ENCODE measurements at places on chromosomes 3 and 15. TPM values are rescaled to one million over a fixed set of nuclear protein-coding genes. Genes with fewer than 3 reads are reported as not detected.

ST3GAL6 gene
- 0.47 TPM for polyA plus RNA-seq

CX3CR1 gene
- 1.0 TPM for polyA plus RNA-seq

HGD gene
- polyA plus RNA-seq: not detected

GRCh38 chr3:126553284-126554084 is 5.2 kb downstream of the C3orf22 start:
- no peak for DNase-seq

DNA sequence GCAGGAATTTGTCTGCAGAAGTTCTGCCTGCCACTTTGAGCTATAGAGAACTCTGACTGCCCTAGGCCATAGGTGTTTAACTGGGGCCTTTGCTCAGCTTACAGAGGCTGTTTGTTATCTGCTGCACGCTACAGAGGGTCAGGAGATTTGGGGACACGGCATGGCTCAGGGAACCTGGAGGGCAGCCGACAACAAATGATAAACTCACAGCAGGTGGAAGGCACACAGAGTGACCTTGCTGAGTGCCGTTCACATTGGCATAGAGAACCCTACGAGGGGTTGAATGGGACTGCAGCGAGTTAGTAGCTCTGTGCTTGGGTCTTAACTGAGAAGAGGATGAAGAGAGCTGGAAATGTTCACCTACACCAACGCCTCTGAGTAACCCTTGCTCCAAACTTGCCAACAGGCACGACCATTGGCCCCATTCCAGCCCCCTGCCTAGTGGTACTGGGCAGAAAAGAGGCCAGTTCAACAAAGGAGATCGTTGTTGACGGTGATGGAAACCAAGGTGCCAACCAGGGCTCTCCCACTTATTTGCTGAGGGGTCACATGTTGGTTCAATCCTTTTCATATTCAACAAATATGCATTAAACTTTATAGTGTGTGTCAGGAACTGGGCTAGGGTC is 301.1 kb downstream of the NTRK3 start:
- no peak for DNase-seq

DNA sequence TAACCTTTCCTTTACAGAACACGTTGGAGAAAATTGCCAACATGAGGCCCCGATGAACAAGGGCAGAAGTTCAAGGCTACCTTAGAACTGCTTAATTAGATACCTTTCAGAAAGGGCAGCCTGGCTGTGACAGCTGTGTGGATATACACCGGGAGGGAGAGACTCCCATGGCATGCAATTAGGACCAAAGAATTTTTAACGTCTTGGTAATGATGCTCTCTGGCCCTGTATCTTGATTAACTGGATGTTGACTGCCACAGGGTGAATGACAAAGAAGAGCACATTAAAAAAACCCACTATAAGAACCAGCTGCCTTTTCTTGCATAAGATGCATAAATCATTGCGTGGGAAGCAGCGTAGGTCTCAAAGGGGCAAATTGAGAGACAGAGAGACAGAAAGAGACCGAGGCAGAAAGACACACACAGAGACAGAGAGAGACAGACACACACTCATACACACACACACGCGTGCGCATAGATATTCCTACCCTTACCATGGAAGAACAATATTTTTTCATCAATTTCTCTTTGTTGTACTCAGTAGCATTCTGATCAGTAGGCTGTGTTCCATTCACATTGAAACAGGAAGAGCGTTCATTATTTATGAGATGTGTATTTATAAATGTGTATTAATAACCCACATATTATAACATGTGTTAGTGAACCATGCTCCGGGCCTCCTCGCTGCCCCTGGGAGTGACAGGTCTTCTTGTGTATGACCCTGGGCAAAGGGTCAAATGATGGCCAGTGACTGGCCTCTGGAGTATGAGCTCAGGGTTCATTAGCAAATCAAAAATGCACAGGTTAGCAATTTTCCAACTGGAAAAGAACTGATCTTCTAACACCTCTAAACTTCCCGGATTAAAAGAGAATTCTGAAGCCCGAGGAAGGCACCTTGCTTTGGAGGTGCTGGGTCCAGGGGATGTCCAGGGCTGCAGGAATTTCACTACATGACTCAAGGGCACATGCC is 118.8 kb downstream of the NSMCE3 start:
- DNase-seq: no peak

DNA sequence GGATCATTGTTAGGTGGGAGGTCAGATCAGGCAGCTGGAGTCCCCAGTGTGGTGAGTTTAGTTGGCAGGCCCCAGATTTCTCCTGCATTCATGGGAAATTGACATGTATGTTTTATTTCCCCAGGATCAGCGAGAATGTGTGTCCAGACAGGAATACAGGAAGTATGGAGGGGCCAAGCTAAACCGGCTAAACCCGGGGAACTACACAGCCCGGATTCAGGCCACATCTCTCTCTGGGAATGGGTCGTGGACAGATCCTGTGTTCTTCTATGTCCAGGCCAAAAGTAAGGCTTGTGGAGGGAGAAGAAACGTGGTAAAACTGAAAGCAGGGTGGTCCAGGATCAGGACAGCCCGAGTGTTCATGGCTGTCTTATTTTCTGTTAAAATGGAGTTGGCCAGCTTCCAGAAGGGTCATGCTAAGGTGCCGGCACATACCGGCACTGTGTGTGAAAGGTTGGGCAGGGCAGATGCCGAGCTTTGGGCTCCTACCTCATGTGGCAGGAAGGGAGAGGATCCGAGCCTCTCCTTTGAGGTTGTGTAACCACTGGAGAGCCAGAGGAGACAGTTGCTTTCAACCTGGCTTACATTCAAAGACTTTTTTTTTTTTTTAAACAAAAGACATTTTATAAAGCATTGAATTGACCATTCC is 83.1 kb downstream of the PGPEP1L start:
- DNase-seq: no peak

DNA sequence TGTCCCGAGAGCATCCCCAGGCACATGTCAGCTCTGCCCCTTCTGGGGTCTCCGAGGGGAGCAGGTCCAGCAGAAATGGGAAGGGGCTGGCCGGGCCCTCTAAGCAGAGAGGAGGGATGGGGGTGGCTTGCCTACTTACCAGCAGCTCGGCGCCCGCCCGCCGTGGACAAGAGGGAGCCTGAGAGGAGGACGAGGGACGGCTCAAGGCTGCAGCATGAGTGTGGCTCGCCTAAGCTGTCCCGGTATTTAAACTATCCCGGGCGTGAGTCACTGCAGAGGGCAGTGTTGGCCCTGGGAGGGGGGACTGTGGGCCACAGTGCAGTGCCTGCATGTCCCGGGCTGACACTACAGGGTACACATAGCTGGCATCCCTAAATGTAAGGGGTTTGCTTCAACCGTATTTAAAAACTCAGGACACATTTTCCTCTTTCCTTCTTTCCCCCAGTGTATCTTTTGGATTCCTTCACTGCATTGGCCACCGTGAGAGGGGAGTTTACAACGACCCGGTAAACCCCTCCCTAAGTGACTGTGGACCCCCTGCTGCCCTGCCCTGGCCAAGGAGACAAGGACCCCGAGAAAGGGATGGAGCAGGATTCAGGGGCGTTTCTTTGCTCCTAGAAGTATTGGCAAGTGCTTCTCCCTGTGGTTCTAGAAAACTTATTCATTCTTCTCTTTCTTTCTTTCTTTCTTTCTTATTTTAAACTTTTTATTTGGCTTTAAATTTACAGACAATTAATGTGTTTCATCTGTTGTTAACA is at the start of gene LRRC15:
Gene LRRC15 (minus strand): TSS at position 222 of the 758 bp plus-strand sequence. CDS start 8,700 bp downstream, outside the sequence.
- no peak for DNase-seq

Measured in naive thymus-derived CD4-positive, alpha-beta T cell (primary cell).